ENCODE measurements at places on chromosomes 12 and 14.

DNA sequence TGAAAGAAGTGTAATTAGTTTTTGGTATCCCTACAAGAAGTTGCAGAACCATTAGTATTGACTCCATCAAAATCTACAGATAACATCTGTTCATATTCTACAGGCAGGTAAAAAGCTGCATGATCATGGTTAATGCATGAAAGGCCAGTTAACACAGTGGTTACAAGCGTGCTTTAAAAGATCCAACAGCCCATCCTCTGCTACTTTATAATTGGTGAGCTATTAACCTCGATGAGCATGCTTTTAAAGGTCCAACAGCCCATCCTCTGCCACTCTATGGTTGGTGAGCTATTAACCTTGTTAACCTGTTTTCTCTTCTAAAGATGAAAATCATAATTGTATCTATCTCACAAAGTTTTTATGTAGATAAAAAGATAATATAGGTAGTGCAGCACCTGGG is 289.3 kb downstream of the DUSP6 start:
- DNase-seq = no peak

DNA sequence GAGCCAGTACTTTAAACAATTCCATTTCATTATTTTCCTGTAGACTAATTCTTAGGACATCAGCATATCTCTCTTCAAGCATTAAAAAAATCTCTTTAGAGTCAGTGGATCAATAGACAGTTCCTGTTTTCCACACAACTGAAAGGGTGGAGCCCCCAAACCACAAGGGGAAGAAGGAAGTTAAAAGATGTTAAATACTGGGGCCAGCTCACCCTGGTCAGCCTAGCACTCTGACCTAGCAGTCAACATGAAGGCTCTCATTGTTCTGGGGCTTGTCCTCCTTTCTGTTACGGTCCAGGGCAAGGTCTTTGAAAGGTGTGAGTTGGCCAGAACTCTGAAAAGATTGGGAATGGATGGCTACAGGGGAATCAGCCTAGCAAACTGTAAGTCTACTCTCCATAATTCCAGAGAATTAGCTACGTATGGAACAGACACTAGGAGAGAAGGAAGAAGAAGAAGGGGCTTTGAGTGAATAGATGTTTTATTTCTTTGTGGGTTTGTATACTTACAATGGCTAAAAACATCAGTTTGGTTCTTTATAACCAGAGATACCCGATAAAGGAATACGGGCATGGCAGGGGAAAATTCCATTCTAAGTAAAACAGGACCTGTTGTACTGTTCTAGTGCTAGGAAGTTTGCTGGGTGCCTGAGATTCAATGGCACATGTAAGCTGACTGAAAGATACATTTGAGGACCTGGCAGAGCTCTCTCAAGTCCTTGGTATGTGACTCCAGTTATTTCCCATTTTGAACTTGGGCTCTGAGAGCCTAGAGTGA is at the start of gene LYZ:
TSS of gene LYZ (plus strand) at position 220 of the 777 bp plus-strand sequence. CDS start at position 248, 28 bp downstream.
- no peak for DNase-seq

GRCh38 chr12:88805286-88805685 is 225.0 kb upstream of the KITLG start:
- DNase-seq = no peak

GRCh38 chr12:91139286-91139685 is 28.0 kb upstream of the LUM start:
- DNase-seq = no peak

DNA sequence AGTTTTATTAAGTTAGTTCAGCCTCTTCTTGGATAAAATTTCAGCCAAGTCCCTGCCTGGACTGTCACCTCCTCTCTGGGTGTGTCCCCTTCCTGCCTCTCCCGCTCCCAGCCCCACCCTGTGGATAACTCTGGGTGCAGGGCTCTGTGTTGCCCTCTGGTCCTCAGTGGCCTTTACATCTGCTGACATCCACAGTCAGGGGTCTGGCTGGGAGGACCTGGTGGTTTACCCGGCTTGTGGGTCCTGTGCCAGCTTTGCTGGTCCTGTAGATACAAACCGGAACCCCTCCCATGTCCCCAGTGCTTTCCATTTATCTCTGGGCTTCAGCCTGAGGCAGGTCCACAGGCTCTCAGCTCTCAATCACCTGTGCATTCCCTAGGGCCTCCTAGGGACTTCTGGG is 28.9 kb upstream of the PLEKHG3 start:
- no peak for DNase-seq

GRCh38 chr14:98931911-98932310 is 340.1 kb downstream of the BCL11B start:
- no peak for DNase-seq

GRCh38 chr14:66645716-66646115 is 137.8 kb downstream of the GPHN start:
- no peak for DNase-seq

GRCh38 chr12:27109334-27110028 is 27.1 kb upstream of the C12orf71 start:
- no peak for DNase-seq

GRCh38 chr14:105384041-105384557 is 14.2 kb upstream of the TEX22 start:
- DNase-seq = no peak

- no peak for DNase-seq
Measured at GRCh38 chr14:79040790-79041189, 870.6 kb downstream of the NRXN3 start.

GRCh38 chr12:55972911-55973598 is 823 bp upstream of the RAB5B start:
- no peak for DNase-seq

- no peak for DNase-seq
Measured at GRCh38 chr14:89465876-89466275, 48.8 kb upstream of the FOXN3 start.

DNA sequence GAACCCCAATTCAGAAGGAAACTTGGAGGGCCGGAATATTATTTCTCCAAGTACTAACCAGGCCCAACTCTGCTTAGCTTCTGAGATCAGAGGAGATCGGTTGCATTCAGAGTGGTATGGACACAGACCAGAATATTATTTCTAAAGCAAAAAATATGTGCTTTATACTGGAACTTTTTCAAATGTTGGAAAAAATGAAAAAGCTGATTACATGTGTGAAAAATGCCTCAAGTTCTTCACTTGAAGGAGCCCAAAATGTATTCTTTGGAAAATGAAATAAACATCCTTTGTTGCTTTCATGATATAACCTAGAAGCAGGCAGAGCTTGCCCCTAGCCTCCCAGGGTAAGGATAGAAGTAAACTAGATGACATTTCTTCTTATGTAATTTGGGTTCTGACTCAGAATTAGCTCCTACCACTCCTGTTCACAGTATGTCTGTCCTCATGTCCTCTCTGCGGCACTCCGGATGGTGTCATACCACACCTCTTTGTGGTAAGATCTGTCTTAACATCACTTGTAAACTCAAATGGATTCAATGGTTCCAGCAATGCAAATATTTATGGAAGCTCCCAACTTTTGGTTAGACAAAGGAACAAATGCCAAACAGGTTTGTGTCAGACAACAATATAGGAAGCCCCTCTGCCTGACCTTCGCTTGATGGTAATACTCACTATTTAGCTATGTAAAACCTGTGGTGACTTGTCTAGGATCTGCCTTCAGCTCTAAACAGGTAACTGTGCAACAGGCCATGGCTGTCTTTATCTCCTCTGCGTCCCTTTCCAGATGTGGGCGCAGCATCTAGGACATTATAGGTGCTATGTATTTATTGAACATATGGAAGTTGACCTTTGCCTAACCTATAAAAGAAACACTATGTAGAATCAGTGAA is 178.5 kb downstream of the SSPN start:
- DNase-seq = no peak

GRCh38 chr12:44581642-44582242 is 294.4 kb downstream of the NELL2 start:
- no peak for DNase-seq

DNA sequence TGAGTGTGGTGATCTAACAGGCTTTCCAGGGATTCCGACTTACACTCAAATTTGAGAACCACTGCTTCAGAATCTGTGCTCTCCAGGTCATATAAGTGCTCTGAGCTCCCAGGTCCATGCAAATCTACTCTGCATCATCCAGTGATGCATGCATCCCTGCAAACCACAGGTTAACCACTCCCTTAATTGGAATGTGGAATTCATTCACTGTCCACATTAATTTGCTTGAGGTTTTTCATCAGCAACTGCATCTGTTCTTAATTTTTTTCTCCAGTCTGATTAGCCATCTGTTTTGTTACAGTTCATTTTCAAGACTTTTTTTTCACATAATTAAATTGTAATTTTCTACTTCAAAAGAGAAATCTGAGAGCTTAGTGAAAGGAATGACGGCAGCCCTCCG is 43.4 kb upstream of the RIN3 start:
- DNase-seq = no peak

DNA sequence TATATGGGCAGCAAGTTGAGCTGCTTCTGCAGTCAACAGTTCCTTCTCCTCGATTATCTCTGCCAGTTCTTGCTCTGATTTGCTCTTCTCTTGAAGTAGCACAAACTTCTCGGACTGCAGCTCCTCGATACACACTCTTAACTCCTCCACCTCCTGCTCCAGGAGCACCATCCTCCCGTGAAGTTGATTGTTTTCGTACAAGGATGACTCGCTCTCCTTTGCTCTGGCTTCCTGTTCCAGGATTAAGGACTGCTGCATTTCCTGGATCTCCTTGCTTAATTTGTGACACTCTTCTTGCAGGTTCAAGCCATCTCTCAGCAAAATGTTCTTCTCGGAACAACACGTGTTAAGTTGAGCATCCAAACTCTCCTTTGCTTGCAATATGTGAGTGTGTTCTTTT is 56.2 kb upstream of the VPS33A start:
- no peak for DNase-seq

DNA sequence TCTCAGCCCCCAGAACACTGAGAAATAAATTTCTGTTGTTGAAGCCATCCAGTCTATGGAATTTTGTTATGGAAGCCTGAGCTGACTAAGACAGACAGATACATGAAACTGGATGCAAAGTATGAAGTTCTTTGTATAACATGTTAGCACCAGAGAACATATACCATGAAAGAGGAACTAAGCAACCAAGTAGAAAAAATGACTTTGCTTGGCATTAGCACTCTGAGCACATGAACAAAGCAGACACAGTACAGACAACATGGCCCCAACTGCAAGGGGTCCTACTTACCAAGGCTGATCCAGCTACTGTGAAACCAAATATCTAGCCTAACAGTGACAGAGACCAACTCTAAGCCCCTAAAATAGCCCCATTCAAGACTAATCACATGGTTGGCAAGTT is 13.8 kb downstream of the EXOC5 start:
- DNase-seq = no peak

- DNase-seq = no peak
Measured at GRCh38 chr14:40292664-40293063, 860.4 kb upstream of the FBXO33 start.
